Cerebellar nuclear complex (tissue), 1 donor: ENCODE measurements at places on chromosomes 5 and 9.

DNA sequence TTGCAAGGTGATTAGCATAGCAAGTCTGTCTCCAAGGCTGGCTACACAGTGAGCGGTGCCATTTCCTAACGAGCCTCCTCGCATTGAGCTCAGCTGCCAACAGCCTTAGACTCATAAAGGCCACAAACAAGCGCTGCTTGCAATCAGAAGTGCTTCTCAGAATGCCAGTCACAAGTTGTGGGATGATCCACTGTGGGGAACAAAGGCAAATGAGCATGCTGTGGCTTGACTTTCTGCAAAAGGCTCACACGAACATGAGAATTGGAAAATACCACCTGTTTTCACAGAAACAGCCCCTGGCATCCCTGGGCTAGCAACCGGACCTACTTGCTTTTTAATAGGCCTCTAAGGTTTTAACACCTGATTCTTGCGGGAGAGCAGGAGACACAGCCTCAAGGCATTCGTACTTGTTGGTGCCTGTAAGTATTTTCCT, 215.5 kb downstream of the FANCC start:
- no peak for DNase-seq

DNA sequence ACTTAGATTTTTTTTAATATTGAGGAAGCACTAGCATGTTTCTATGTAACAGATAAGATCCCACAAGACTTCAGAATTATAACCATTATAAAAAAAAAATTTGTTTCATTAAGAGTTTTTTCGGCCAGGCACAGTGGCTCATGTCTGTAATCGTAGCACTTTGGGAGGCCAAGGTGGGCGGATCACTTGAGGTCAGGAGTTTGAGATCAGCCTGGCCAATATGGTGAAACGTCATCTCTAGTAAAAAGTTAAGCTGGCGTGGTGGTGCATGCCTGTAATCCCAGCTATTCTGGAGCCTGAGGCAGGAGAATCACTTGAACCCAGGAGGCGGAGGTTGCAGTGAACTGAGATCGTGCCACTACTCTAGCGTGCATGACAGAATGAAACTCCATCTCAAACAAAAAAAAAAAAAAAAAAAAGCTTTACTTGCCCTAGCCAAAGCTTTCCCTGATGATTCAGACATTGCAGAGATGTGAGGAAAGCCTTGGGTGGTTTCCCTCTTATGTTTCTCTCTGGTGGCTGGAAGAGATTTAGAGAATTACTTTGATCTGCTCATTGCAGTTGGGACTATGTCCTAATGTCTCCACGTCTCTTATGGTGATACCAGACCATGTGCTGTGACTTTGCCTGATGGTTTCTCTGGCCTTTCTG, 65.4 kb downstream of the EGFLAM start:
- DNase-seq = no peak

DNA sequence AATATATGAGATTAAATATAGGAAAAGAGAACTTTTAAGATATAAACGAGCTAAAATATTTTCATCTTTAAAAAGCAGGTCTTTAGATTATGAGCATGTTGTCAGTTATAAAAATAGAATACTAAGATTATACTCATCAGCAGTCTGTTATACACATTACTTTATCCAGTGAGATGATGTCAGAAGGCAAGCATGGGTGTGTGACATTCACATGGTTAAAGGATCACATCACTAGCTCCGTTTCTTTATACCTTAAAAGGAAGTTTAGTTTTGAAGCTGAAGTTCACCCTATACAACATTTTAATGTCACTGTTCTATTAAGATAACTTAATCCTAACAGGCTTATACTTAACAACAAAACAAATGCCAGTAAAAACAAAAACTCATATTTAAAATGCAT, 59.6 kb downstream of the RICTOR start:
- no peak for DNase-seq

GRCh38 chr5:102341681-102342288, 45.7 kb upstream of the SLCO4C1 start:
- DNase-seq = no peak

- DNase-seq = no peak
Measured at GRCh38 chr5:16957304-16958196, 21.5 kb upstream of the MYO10 start.

- DNase-seq = no peak
Measured at GRCh38 chr5:147267082-147267832, 32.4 kb downstream of the STK32A start.

- no peak for DNase-seq
Measured at GRCh38 chr5:109836280-109836679, 146.6 kb downstream of the MAN2A1 start.

- no peak for DNase-seq
Measured at GRCh38 chr5:1029945-1030625, 21.5 kb downstream of the NKD2 start.

DNA sequence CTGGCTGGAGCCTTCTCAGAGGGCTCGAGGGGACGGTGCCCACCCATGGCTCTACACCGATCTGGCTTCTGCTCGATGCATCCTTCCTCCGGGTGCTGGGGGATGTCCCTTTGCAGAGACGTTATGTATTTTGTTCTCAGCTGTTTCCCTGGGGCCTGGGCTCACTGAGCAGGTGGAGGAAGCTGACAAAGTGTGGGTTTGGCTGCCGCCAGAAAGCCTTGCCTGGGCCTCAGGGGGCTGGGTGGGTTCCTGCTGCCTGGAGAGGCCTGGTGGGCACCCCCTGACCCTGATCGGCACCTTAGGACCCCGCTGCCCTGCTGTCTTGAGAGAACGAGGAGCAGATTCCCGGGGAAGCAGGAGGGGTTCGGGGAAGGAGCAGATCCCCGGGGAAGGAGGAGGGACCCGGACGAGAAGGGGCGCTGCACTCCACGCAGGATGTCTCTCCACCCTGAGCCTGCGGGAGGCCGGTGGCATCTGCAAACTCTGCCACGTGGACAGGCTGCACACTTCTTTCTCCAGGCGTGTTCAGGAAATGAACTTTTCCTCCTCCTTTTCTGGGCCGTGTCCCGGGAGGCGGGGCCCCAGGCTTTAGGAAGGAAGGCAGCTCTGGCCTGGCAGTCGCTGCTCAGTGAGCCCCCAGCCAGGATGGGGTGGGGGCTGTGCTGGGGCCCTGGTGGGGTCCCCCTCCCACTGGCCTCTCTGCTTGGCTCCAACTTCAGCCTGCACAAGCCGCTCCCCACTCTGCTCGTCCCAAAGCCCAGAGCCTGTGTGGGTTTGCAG, 148.9 kb downstream of the RXRA start:
- no peak for DNase-seq

- no peak for DNase-seq
Measured at GRCh38 chr9:97366476-97366875, 45.4 kb upstream of the TDRD7 start.

DNA sequence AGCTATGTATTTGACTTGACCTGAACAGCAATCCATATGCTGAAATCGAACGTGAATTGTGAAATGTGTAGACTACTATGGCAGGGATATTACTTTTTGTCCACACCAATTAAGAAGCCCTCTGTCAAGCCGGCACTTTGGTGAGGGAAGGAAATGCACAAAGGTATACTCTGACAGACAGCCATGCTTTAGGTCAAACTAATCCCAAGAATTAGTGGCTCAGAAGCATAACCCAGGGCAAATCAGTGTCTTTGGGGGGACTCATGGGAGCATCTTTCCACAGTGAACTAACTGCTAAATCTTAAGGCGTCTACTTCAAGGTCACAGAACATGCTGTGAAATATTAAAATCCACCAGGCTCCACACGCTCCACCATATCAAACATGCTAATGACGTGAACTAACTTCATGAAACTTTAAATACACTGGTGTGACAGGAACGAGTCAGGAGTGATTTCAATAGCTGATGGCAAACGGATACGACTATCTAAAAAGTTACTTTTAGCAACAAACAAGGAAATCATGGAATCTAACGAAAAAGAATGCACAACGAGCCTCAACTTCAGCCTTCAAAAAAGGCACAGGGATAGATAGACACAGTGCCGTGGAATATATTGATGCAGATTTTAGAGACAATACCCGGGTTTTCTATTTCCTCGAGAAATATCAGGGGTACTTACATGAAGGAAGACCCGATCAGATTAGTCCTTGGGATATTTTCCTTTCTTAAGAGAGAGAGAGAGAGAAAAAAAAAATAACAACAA, 527 bp downstream of the MEF2C start:
- DNase-seq = no peak

GRCh38 chr9:37947977-37948376, 44.0 kb upstream of the SLC25A51 start:
- DNase-seq = no peak

DNA sequence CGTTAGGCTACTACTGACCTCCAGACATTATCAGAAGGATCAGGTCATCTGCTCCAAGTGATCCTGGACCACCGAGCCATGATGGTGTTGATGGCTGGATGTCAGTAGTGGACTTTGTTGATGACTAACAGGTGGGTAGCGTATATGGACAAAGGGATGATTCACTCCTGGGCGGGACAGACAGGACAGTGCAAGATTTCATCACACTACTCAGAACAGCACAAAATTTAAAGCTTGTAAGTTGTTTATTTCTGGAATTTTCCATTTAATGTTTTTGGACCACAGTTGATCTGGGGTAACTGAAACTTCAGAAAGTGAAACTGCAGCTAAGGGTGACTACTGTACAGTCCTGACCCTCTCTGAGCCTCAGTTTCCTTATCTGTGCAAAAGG, 12.7 kb downstream of the PDGFRB start:
- no peak for DNase-seq

DNA sequence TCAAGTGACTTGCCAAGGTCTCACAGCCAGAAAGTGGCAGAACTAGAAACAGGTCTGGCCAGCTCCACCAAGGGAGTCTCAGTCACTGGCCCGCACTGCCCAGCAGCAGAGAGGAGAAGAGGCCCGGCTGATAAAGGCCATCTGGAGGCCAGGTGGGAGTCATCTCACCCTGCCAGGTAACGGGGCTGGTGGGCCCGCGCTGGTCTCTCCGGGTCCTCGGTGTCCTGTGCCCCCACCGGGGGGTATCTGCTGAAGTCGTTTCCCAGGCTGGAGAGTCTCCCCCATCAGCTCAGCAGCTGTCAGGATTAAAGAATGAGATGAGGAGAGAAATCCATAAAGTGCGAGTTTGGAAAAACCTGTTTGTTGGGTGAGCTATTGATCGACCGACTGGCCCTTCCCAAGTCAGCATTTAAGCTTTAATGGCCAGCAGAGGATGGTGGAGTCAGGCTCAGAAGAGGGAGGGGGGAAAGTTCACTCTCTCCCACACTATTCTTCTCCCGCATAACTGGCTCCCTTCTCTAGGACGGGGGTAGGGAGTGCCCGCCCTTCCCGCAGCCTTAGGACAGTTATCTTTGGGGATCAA, 30.3 kb downstream of the LMX1B start:
- DNase-seq = no peak

DNA sequence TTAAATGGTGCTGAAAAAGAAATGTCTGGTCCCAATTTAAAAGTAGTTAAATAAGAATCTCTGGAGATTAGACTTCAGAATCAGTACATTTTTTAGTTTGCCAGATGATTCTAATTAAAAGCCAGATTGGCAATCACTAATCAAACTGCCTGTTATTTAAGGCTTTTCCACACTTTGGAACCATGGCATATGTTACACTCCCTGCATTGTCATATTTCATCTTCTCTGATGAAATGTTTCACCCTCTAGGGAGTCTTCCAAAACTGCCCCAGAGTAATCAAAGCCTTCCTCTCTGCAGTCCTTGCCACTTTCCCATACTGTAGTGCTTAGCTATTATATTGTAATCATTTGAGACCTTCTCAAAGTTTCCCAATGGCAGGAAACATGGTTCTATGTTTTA, 17.5 kb upstream of the OR13C9 start:
- no peak for DNase-seq

DNA sequence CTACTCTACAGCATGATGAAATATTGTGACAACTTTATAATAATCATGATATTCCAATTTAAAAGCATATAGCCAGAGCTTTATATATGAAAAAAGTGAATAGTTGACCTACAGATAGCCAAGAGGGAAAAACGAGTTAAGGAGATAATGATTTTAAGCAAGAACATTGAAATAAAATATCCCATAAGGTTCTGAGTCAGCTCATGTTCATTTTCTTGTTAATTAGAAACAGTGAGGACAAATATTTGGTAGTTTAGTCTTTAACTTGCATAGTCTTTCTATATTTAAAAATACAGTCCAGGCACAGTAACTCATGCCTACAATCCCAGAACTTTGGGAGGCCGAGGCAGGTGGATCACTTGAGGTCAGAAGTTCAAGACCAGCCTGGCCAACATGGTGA, 55.8 kb upstream of the CDH6 start:
- no peak for DNase-seq

DNA sequence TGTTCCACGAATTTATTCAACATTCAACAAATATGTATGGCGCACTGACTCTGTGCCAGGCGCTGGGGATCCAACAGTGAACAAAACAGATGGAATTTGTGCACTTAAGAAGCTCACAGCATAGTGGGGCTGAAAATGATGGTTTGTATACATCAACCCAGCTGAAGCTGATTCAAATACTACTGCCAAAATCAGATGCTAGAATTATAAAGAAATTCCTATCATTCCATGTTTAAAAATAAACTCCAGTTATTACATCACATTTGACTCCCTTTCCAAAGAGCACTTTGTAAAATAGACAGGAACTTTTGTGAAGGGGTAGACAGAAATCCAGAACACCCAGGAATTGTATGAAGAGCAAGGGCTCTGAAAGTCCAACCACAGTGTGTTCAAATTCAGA, 54.1 kb downstream of the ZNF608 start:
- no peak for DNase-seq

DNA sequence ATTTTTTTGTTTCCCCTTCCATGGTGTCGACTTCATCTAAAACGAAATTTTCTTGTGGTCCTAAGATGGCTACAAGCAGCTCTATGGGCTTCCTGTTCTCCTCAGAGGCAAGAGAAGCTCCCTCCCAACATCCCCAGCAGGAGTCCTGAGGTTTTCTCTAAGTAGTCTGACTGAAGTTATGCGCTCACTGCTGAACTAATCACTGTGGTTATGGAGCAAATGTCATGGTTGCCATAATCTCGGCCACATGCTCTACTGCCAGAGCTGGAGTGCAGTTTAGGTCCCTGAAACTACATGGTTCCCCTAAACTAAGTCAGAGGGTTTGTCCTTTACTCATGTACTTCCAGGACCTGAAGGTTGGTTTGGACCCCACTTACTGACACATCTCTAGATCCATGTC, 68.0 kb upstream of the MAMDC2 start:
- no peak for DNase-seq

DNA sequence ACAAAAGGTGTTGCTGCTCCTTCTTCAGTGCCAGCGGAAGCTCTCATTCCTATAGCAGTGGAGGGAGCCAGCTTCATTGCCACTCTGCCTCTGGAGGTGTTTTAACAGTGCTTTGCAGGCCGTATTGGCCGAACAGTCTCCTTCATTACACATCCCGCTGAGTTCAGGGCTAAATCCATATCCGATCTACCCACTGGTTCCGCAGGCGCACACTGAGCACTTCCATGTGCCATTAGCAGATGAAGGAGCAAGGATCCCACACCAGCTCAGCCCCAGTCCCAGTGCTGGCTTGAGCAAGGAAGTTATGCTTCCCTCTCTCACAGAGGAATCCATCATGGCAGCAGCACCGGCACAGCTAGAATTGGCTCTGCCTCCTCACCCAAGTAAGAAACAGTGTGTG, 121.2 kb upstream of the IRX2 start:
- DNase-seq = no peak

GRCh38 chr5:153463806-153464205, 26.7 kb upstream of the GRIA1 start:
- no peak for DNase-seq
